ENCODE measurements at places on chromosomes 6 and 20. TPM values are rescaled to one million over a fixed set of nuclear protein-coding genes. Genes with fewer than 3 reads are reported as not detected.

SSTR4 gene
- total RNA-seq, result not detected

MCHR2 gene
- total RNA-seq, result not detected

MAP3K7 gene
- 41.6 TPM for total RNA-seq

KCNS1 gene
- total RNA-seq, result 0.07 TPM

PRR18 gene
- 0.93 TPM for total RNA-seq

AVP gene
- not detected for total RNA-seq

SLC13A3 gene
- total RNA-seq, result 5.0 TPM

RNF182 gene
- total RNA-seq, result 1.9 TPM

FRK gene
- 8.6 TPM for total RNA-seq

GRCh38 chr6:43274916-43275597 lies 23.0 kb upstream of the SLC22A7 start:
- peaks cover 9% of the 10 kb centered on the region for H3K4me1 ChIP-seq
- DNase-seq, result no peak
- peaks cover 80% of the 10 kb centered on the region for H3K27me3 ChIP-seq
- no peak overlapping the region for H3K27ac ChIP-seq
- H3K4me3 ChIP-seq, result peak overlapping the region; percentile 64

GRCh38 chr20:16926626-16927430 lies 178.7 kb downstream of the OTOR start:
- no peaks in the 10 kb centered on the region for H3K4me1 ChIP-seq
- no peak overlapping the region for H3K27ac ChIP-seq
- no peaks in the 10 kb centered on the region for H3K36me3 ChIP-seq
- H3K27me3 ChIP-seq, result peaks cover 12% of the 10 kb centered on the region
- DNase-seq, result no peak

- no peaks in the 10 kb centered on the region for H3K27me3 ChIP-seq
- DNase-seq, result no peak
- H3K4me3 ChIP-seq, result no peak overlapping the region
- no peaks in the 10 kb centered on the region for H3K36me3 ChIP-seq
- H3K4me1 ChIP-seq, result peaks cover 3% of the 10 kb centered on the region
- no peak overlapping the region for H3K27ac ChIP-seq
These were observed 39.7 kb downstream of the KIF16B start for GRCh38 chr20:16533502-16533901.

- H3K4me3 ChIP-seq, result peak within 1 kb of the TSS; percentile 96
- H3K36me3 ChIP-seq, result no peaks in the 10 kb centered on the region
- peak; percentile 100 for DNase-seq
These were observed at the start of gene CDS2 for GRCh38 chr20:5126512-5127203. Gene CDS2, plus strand, starts transcription at chr20:5127008. Its CDS starts 85 bp downstream, at chr20:5127093.

DNA sequence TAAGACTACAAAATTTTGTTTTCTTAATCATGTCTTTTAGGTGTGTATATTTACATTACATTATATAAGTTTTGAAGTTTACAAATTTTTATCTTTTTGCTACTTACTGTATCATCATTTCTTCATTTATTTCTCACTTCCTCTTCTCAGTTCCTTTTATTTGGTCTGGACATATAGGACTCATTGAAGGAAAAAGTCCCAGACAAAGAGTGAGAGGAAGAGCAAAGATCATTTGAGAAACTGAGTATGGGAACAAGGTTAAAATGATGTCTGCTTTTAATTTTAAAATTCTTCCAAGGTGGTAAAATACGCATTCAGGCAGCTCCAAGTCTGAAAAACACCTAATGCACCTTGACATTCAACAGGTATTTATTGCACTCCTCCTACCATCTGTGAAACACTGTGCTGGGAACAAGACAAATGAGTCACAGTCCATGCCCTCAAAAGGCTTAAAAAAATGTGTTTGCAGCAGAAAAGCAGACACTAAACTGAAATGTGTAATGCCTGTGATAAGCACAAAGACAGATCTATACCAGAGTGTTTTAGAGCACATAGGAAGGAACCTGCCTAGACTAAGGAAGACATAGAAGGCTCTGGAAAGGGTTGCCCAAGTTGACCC lies 63.2 kb downstream of the PKIB start:
- H3K27ac ChIP-seq, result peak overlapping the region; percentile 58
- H3K4me3 ChIP-seq, result no peak overlapping the region
- peaks cover 8% of the 10 kb centered on the region for H3K4me1 ChIP-seq
- H3K36me3 ChIP-seq, result peaks cover 15% of the 10 kb centered on the region

DNA sequence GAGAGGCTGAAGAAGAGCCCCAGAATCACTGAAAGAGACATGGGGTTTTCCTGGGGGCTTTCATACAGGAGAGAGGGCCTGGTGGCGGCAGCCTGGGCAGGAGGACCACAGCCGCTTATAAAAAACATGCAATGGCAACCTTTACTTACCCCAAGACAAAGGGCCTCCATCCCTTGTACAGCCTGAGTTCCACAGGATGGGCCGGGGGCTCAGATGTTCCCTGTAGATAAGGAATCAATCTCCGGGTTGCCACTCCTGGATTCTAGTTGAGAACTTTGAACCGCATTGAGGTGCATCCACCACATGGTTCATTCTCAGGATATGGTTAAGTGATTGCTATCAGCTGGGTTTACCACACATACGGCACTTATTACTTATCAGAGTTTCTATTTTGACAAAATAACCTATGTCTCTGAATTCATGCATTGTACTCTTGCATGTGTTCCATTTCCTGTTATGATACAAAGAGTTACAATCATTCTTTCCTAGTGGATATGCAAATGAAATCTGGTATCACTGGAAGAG lies 677.6 kb downstream of the KIF16B start:
- no peak for DNase-seq

GRCh38 chr20:8209061-8209460 lies 77.0 kb downstream of the PLCB1 start:
- DNase-seq, result no peak
- no peak overlapping the region for H3K4me3 ChIP-seq
- H3K27me3 ChIP-seq, result no peaks in the 10 kb centered on the region
- peak overlapping the region; percentile 73 for H3K27ac ChIP-seq
- H3K4me1 ChIP-seq, result peaks cover 33% of the 10 kb centered on the region

DNA sequence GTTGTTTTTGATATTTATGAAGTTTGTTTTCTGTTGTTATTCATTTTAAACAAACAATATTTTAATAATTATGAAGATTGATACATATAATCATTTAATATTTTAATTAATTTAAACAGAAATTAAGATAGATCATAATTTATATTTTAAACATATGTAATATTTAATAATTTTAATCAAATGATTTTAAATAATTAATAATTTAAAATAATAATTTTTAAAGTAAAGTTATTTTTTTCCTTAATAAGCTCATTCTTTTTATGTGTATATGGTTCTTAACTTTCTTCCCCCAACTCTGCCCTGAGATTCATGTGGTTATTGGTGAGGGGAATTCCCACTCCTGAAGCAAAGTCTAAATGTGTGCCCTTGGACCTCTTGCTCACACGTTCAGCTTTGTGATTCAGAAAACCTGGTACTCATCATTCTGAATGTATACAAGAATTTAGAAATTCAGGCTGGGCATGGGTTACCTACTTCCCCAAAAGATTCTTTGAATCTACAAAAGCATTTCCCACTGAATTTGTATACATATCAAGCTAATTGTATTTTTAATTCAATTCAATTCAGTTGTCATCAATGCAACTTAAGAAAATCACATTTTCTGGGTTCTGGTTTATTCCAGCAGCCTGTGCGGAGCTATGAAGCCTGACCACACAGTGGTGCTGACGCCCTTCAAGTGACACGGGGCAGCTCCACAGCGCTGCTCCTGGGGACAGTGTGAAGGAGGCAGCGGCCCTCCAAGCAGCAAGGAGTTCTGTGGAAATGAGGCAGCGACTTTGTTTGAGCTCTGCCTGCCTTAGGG lies 168.9 kb upstream of the UST start:
- no peaks in the 10 kb centered on the region for H3K36me3 ChIP-seq
- H3K4me1 ChIP-seq, result no peaks in the 10 kb centered on the region
- peak; percentile 51 for DNase-seq
- no peak overlapping the region for H3K27ac ChIP-seq

DNA sequence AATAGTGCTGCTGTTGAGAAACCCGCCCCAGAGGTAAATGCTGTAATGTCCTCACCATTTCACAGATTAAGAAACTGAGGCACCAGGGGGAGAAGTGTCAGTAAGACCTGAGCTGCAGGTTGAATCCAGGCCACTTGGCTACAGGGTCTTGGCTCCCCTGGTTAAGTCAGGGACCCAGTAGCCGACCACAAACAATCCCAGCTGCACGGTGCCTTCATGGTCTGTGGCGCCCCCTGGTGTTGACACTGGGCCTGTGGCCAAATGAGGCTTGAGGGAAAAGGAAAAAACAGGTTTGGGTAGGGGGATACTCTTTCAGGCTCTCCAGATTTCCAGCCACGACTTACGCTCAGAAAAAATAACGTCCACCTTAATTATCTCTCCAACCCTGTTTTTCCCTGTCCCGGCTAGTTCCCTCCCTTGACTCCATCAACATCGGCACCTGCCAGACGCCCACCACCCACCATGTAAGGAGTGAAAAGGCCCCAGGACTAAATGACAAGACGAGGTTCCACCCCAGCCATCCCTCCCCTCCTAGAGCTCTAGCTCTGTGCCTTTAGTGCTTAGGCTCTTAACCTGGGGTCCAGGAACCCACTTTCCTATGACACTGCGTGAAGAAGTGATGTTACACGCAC lies 47.7 kb upstream of the POLR1H start:
- no peak overlapping the region for H3K27ac ChIP-seq
- H3K4me3 ChIP-seq, result no peak overlapping the region
- H3K4me1 ChIP-seq, result no peaks in the 10 kb centered on the region
- H3K27me3 ChIP-seq, result peaks cover 30% of the 10 kb centered on the region
- peak; percentile 36 for DNase-seq

GRCh38 chr6:20238688-20239587 lies 26.7 kb upstream of the MBOAT1 start:
- H3K36me3 ChIP-seq, result peaks cover 1% of the 10 kb centered on the region
- H3K4me3 ChIP-seq, result no peak overlapping the region
- peaks cover 4% of the 10 kb centered on the region for H3K4me1 ChIP-seq

Data from progenitor cell of endocrine pancreas (in vitro differentiated cells).